ENCODE measurements at places on chromosomes 2 and 18.
A peak's percentile ranks its signal among the peaks of the same experiment; 100 is the strongest.

- DNase-seq: no peak
Measured at GRCh38 chr2:31236433-31237205, 2.7 kb downstream of the EHD3 start.

- DNase-seq: no peak
Measured at GRCh38 chr2:137237055-137237454, 471.7 kb downstream of the THSD7B start.

GRCh38 chr2:76202866-76203265, 492.2 kb upstream of the GCFC2 start:
- DNase-seq: no peak

DNA sequence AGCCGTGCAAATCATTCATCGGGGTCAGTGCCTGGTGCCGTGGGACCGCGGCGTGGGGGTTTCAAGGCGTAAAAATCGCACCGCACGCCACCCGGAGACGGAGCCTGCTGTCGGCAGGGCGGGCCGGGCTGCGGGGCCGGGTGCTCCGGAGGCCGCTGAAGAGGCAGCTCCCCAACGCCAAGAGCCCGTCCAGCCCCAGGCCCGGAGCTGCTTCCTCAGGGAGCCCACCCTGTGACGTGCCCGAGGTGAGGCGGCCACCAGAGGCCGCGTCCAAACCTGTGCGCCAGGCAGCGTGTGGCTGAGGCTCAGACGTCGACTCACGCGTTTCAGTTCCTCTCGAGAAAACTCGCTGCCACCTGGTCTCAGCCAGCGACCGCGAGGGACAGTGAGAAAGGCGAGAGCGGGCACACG, 98.1 kb downstream of the NFATC1 start:
- no peak for DNase-seq

GRCh38 chr2:101725515-101726192, 28.1 kb downstream of the MAP4K4 start:
- DNase-seq: peak; percentile 24

DNA sequence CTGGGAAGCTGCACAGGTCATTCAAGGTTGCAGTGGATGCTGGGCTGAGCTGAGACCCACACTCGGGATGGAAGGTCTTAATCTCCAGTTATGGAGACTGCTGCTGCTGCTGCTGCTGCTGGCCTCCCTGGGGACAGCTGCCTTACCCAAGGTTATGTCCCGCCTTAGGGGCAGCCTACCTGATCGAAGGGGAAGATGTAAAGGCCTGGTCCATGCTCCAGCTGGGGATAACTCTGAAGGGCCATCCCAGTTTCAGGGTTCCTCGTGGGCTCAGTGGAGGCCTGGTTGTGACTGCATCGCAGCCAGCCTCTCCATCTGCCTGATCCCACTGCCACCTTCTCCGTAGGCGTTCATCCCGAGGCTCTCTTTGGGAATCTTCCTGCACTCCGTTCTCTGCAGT, 33.0 kb downstream of the RHOB start:
- DNase-seq: no peak

DNA sequence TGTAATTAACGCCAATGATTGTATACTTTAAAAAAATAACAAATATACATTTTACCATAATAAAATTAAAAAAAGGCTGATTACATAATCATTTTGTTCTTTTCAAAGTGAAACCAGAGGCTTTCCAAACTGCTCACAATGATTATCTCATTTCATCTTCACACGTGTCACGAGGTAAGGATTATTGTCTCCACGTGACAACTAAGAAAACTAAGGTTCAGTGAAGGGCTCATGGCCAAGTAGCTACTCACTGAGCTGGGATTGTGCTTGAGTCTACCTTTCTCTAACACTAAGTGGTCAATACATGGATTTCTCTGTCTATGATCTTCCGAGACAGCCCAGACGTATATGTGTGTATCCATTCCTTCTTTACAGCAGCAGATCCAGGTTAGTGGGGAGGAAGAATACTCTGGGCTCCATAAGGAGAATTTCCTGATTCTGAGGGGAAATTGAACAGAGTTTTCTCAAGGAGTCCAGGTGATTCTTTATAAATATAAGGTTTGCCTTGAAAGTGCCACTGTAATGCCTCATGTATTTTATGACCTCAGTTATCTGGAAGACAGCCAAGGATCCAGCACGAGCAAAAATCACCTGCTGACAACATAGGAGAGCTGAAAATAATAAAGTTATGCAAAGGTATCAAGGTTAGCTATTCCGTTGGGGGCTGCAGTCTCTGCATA, 25.6 kb upstream of the ACSL3 start:
- no peak for DNase-seq

DNA sequence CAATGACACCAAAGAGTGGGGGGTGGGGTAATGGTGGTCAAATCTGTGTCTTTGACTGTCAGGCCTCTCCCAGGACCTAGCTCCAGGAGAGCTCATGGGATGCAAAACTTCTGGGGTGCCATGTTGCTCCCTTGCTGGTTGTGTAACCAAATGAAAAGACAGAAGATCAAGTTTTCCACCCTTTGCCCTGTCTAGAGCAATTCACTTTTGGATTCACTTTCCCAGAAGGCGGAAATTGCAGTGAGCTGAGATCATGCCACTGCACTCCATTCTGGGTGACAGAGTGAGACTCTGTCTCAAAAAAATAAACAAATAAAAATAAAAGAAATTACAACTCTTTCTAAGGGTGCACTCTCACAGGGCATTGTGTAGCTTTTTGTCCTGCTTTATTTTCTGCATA, 34.9 kb upstream of the PLA2R1 start:
- DNase-seq: no peak

- no peak for DNase-seq
Measured at GRCh38 chr2:169664600-169664977, 29.6 kb downstream of the CFAP210 start.

DNA sequence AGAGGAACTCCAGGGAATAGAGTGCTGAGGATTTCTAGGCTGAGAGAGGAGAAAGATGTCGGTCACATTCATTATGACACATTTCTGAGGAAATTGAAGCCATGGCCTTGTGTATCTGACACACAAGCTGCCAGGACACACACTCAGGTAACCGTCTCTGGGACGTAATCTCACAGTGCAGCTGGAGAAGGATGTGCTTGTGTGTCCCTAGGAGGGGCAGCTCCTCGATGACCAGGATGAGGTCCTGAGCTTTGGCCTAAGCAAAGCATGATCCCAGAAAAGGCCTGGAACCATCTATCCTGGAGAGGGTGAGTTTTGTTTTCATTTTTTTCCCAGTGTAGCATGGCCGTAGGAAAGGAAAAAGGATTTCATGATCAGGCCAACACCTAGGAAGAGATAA, 102.2 kb downstream of the CAPN13 start:
- DNase-seq: no peak

DNA sequence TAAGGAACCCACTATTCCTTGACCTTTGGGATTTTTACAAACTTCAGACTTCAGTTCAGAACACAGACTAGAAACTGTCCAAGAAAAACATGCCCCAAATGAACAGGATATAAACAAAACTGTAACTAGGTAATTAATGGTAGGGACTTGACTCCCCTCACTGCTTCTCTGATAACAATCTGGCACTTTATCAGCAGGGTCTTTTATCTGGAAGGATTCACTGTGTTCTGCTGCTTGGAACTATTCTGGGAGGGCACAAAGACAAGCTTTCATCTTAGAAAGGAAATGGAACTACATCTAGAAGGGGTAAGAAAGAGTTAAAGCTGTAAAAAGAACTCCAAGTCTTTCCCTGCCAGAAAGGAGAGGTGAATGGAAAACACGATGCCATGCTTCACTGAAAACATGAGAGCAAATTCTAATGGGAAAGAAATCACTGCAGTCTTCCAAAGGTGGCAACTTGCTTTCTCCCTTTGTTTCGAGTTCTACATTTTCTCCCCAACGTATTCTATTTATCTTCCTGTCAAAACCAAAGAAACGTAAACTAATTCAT, 181.2 kb downstream of the THADA start:
- DNase-seq: no peak

GRCh38 chr2:19878268-19879046, 23.3 kb downstream of the TTC32 start:
- no peak for DNase-seq

GRCh38 chr2:164078421-164078820, 342.6 kb upstream of the FIGN start:
- no peak for DNase-seq

DNA sequence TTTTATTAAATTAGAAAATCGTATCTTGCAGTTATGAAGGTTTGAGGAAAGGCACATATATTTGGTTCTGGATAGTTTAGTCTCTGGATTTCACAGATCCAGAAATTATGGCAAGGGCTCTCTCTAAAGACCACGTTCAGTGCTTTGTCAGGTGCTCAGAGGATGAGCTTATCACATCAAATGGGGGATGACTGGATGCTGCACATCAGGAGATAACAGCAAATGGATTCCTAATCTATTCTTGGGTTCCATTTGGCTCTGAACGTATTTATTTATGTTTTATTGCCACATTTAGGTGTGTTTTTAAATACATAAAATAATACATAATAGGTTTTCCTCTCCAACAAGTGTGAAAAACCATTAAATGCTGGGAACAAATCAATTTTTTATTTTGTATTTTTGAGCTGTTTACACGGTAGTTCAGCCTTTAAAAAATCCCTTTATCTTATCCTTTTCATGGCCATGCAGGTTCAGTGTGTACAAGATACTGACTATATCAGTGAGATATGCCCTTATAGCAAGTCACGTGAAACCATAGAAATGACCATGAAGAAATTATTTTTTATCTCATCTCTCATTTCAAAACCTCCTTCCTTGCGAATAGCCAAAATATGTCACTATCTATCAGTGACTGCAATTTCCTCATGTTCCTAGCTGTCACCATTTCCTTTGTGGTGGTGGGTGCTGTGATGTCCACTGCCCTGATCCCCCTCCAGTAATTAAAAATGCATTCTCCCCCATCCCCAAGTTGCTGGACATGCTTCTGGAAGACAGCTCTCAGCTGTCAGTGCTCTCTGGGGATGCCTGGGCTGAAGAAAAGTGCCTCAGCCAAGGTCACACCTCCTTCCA, 25.9 kb upstream of the CXCR4 start:
- no peak for DNase-seq

DNA sequence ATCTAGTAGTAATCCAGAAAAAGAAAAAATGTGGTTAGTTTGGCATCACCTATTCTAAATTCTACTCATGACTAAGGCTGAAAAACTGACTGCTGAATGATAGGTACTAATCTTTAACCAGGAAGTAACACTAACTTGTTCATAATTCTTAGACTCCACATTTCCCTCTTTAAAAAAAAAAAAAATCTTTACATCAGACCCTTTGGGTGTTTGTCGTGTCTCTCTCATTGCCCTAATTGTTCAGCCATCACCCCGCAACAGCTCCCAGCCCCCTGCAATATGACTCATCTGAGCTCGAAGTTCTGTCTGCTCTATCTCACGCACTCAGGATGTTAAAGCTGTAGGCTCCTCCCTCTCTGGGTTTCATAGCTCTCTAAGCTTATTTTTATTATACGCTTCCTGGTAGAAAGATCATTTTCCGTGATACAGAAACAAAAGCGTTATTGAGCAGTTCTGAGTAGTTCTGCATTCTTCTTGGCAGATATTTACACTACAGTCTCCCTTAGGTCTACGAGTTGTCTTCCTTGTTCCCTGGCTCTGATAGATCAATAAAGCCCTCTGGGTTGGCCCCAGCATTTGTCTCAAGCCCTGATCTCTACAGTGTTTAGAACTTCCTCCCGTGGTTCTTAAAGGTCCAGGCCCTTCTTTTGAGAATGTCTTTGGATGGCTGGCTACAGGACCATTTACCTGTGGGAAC, 95.6 kb downstream of the TNFRSF11A start:
- no peak for DNase-seq

DNA sequence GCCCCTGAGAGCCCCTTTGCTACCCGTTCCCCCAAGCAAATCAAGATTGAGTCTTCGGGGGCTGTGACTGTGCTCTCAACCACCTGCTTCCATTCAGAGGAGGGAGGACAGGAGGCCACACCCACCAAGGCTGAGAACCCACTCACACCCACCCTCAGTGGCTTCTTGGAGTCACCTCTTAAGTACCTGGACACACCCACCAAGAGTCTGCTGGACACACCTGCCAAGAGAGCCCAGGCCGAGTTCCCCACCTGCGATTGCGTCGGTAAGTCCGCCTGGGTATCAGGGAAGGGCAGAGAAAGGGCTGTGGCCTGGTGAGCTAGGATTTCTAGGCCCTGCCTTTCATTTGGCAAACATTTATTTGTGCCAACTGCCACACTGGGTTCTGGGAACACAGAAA, 63.4 kb downstream of the TET3 start:
- no peak for DNase-seq

DNA sequence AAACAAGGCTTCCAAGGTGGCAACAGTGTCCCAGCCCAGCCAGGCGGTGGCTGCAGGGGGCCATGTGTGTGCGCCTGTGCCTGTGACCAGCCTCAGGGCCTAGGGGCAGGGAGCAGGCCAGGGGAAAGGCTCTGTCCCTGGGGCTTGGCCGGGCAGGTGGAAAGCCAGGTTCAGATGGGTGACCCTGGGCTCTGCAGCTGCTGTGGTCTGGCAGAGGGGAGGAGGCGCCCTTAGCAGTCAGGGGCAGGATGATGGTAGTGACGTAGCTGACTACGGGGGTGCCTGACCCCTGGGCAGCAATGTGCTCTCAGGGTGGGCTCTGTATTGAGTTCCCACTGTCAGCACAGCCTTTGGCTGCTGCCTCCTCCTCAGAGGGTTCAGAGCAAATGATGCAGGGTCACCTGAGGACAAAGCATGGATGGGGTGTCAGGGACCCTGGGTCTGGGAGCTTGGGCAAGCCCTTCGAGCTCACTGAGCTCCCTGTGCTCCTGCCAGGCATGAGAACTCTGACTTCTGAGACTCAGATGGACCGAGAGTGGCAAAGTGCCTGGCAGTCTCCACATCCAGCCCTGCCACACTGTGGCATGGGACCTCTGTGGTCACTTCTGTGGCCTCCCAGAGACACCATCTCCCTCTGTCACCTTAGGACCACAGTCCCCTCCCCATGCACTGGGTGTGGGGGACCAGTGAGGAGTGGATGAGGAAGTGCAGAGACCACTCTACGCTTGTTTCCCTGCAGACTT, 56.6 kb upstream of the ALPP start:
- DNase-seq: no peak

DNA sequence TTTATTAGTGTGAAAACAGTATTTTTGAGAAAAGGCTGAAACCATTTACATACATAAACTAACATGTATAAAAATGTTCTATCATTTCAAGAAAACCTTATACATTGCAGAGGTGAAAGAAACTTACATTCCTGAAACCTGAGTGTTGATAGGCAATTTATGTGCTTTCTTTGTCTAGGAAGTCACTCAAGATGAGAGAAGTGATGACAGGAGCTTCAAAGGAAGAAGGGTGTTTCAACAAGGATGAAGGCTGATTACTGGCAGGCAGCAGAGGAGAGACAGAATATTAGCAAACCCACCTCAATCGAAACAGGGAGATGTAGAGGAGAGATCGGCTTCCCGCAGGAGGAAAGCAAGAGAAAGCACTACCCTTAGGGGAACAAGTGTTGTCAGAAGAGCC, 124.9 kb downstream of the PRELID3A start:
- DNase-seq: no peak

- DNase-seq: no peak
Measured at GRCh38 chr18:54035927-54036326, 188.5 kb downstream of the MBD2 start.
